Activated naive CD4-positive, alpha-beta T cell treated with anti-CD3 and anti-CD28 coated beads, Interleukin-2, amount 50 U/mL, for 16 hours (primary cell): ENCODE measurements at places on chromosomes 13 and 19.

GRCh38 chr19:31533114-31533513, 183.9 kb upstream of the TSHZ3 start:
- no peak for DNase-seq

- no peak for DNase-seq
Measured at GRCh38 chr13:25602176-25602575, 230.4 kb downstream of the ATP8A2 start.

DNA sequence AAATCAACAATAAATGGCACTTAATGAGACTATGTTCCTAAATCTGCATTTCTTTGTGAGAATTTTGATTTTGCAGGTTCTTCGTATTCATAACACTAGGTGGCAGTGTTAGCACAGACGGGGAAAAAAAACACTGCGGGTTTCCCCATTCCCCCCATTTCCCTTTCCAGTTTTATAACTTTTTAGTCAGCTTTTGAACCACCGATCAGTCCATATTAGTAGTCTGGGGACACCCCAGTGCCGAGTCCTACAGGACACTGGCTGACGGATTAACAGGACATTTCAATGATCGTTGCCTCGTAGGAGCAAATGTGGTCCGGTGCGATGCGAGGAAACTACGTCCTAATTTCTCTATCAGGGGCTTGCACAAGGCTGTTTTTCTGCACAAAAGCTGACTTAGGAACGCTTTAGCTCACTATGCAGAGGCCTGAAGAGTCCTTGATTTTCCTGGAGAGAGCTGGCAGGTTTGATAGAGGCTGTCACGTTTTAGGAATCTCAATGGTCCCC, 234.3 kb downstream of the LMO7 start:
- DNase-seq: no peak

GRCh38 chr13:42418184-42418583, 146.2 kb downstream of the AKAP11 start:
- no peak for DNase-seq

DNA sequence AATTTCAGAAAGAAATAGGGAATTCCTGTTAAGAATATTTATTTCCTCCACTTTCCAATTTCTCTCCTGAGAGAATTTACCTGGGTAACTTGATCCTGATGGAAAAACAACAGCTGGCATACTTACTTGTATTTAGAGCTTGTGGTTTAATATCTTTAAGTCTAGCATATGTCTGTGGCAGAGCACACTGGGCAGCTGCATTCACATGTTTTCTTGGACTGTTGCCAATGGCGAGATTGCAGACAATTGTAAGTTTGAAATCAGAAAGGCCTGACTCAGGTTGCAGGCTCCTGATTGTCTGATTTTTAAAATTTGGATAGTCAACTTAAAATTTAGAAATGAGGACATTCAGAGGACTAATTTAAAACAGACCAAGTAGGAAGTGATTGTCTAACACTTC, 66.9 kb downstream of the NHLRC3 start:
- no peak for DNase-seq

DNA sequence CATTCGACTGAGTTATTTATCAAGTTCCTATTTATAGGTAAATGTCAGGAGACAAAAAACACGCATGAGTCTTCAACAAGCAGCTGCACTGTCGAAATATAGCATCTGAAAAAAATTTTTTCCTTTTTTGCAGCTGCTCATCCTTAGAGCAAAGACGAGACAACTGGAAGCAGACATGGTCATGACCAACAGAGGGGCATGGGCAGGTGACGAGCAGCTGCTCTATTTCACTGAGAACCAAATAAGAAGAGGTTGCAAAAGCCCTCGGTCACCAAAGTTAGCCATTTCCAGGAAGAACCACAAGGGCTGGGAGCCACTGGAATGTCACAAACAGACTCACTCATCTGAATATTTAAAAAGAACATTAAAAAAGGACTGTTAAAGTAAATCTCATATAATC, 22.2 kb downstream of the SOHLH2 start:
- DNase-seq: no peak

DNA sequence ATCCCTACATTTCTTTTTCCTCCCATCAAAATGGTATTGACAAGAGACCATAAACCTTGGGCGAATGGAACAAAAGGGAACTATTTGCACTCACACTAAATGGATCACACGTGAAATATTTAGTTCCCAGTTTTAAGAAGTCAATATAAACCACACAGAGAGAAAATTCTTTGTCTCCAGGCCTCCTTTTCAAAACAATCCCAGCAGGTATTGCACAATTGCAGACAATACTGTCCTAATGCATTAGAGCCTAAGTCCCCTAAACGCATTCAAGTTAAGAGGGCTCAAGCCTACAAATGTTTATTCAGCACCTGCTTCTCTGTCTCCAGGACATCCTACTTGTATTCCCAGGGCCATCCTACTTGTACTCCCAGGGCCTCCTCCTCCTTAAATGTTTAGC, 1.3 kb upstream of the B3GLCT start:
- no peak for DNase-seq

- DNase-seq: peak; percentile 43
Measured at GRCh38 chr13:23899555-23899954, 2.3 kb upstream of the C1QTNF9B start.

DNA sequence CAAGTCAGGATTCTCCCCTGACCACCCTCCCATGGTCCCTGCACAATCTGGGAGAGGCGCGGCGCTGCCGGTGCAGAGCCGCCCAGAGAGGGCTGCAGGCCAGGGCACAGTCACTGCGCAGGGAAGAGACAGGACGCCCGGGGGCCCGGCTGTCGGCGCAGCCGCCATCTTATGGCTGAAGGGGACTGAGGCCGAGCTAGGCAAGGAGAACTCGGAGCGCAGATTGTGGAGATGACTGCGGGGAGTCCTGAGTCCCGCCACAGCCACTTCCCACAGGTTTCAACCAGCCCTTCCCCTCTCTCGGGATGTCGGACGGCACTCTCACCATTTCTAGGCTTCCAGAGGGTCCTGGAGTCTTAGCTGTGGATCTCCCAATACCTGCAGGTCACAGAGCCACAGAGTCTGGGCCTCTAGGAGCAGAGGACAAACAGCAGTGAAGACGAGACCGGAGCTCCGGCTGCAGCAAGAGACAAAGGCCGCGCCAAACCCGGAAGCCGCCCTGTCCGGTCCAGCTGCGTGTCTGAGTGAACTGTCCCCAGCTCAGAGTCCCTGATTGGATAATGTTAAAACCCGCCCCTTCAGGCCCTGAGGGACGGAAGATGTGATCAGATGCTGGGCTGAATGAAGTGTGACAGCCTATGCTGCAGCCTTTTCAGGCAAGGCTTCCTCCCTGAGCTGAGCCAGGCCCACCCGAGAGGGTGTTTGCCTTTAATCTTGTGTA, at the start of gene ZNF708:
ZNF708 (minus strand) TSS at position 526 of the 721 bp plus-strand sequence; CDS start at position 328, 198 bp downstream.
- DNase-seq: peak; percentile 65

DNA sequence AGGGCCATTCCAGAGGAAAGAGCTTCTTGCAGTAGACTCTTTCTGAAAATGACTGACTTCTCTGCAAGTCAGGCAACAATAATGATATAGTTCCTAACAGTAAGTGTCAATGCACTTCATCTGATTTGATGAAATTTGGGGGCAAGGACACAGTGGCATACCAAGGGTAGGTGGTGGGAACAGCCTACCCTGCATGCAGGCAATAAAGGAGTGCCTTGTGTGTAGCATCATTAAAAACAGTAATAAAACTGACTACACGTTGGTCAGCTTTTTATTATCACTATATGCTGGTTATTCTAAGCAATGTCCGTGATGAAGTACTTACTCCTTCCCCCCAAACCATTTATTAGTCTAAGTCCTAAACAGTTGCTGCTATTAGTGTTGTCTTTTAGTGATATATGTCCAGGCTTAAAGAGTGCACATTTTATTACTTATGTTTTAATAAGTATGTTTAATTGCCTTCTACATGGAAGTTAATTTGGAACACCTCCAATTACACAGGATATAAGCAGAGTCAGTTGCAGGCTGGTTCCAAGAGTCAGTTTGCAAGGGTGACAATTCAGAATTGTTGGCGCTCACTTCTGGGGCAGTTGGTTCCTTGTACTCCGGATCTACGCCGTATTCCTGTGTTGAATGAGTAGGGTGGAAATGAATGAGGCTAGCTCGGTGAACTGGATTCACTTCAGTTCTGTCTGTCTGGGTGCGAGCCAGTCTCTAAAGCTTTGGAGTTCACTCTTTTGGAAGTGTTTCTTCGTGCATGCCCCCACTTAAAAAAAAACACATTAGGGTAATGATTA, 84.0 kb downstream of the RGCC start:
- no peak for DNase-seq

DNA sequence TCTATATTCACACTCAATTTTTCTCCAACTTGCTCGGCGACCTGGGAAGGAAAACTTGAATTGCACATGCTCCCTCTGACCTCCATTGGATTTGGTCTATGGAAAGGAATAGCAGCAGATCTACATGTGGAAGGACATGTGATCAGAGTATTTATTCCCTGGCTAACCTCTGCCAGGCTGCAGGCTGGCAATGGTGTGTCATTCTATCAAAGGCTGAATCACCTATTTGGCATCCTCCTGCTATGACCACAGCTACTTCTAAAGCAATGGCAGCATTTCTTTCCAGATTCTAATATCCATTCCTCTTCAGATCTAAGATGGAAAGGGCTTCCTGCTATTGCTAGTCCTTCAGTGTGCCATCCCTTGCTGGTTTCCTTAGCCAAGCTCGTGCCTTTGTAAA, 144.3 kb upstream of the FREM2 start:
- no peak for DNase-seq

DNA sequence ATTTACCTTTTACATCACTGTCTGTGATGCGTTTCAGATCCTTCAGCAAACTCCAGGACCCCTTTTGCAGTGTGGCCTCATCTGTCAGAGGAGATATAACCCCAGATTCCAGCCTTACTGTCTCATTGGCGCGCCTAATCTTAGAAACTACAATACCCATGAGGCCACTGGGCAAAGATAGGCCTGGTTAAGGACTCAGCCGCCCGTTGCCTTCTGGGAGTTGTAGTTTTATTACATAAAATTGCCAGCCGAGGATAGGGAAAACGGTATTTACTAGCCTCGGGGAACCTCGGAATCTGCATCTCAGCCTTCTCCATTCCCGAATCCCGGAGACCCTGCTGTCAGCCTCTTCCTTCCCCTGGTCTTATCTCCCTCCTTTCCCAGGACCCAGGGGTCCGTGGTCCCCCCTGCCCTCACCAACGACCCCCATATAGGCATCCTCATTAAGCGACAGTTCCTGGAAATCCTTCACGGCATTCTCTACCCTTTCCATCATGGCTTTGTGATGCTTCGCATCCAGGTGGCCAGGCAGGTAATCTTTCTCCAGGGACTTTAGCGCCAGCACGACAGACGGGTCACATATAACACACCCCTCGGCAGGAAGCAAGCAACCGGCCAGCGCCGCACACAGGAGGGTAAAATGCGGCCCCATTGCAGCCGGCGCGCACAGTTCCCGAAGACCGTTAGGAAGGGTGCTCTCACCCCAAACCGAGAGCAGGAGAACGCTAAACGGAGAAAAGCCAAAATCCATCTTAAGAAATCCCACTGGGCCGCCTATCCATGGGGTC, 1.3 kb downstream of the IZUMO1 start:
- peak; percentile 45 for DNase-seq

DNA sequence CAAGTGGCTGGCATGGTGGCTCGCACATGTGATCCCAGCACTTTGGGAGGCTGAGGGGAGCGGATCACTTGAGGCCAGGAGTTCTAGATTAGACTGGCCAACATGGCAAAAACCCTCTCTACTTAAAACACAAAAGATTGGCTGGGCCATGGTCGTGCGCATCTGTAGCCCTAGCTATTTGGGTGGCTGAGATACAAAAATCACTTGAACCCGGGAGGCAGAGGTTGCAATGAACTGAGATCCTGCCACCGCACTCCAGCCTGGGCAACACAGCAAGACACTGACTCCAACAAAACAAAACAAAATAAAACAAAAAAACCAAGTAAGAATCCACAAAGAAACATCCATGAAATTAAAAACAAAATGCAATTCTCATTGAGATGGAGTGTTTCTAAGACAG, 630.6 kb downstream of the UQCRFS1 start:
- DNase-seq: no peak

- DNase-seq: no peak
Measured at GRCh38 chr19:4266253-4267000, 12.6 kb upstream of the SHD start.

DNA sequence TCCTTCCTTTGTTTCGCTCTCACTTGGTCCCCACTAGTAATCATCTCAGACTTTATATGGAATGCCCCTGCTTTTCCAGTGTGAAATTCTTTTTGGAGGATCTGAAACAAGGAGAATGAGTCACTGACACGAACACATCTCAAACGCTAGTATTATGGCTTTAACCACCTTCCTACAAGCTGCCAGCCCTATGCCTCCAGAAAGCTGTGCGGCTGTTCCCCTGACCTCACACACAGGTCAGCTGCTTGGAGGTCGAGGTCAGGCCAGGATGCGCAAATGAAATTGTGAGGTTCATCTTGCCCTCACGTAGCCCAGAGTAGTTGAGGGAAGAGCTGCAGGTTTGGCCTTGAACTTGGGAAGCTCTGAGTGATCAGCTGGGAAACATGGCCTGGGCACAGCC, 449.8 kb downstream of the FGF9 start:
- no peak for DNase-seq

DNA sequence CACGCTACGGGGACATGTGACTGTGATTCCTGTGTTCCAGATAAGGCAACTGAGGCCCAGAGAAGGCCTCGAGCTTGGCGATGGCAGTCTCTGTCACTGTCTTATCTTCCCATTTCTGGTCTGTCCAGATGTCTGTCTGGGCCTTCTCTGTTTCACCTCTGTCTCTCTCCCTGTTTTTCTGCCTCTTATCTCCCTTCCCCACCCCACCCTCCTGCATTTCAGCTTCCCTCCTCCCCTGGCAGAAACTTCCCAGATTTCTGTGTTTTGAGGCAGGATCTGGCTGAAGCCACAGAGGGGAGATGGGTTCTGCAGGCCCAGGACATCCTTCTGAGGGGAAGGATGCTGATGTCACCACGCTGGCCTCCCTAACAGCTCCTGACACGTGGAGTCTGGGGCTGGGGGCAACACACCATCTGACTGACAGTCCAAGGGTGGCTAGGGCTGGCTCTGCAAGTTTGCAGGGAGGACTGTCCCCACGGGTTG, 14.4 kb downstream of the PAK4 start:
- DNase-seq: no peak
